HFF-Myc (cell line): ENCODE measurements at places on chromosomes 16 and 17.

GRCh38 chr17:13941781-13942180 is 127.5 kb upstream of the COX10 start:
- no peak for DNase-seq

DNA sequence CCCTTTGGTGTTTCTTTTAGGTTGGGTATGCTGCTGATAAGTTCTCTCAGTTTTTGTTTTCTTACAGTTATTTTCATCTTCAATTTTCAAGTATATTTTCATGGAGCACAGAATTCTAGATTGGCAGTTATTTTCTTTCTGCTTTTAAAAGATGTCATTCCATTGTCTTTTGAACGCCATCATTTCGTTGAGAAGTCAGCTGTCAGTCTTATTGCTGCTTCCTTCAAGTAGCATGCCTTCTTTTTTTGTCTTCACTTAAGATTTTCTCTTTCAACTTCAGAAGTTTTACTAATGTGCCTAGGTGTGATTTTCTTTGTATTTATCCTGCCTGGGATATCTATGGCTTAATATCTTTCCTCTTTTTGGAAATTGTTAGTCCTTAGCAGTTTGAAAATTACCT is 262.2 kb upstream of the PMFBP1 start:
- peak; percentile 33 for DNase-seq

DNA sequence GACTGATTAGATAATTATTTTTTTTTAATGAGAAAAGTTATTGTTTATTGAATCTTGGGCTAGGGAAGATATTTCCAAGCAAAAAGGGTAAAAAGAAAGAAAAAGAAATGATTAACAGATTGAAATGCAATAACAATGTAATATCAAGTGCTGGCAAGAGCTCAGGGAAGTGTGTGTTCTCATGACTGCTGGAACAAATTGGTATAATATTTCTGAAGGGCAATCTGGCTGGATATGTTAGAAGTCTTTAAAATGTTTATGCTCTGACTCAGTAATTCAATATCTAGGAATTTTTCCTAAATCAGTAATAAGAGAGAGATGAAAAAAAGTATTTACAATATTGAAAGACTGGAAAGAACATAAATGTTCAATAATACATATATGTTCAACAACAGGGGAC is 7.6 kb upstream of the ZNF624 start:
- DNase-seq = no peak

DNA sequence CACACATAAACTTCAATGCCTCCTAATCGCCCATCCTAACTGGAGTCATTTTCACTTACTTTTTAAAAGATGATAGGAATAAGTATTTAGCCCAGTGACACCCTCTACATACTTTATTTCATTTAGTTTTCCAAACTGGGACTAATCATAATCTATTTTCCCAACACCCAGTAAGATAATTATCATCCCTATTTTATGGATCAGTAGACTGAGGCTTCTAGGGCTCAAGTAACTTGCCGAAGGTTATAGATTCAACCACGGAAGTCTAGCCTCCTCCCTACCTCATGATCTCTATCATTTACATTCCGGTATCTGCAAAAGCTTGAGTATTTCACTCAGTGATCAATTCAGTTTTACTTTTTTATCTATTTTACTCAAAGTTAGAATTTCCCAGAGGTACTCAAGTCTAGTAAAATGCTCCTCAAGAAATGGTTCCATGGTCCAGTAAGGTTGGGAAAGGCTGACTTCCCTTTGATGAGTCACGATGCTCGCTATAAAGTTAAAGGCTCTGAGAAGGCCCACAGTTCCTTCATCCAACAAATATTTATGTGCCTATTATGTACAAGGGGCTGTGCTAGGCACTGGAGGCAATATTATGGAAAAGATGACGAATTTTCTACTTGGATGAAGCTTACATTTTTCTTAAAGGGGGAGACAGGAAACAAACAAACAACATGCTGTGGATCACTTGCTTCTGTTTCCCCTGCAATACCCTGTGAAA is 75.1 kb downstream of the TOX3 start:
- DNase-seq = no peak

DNA sequence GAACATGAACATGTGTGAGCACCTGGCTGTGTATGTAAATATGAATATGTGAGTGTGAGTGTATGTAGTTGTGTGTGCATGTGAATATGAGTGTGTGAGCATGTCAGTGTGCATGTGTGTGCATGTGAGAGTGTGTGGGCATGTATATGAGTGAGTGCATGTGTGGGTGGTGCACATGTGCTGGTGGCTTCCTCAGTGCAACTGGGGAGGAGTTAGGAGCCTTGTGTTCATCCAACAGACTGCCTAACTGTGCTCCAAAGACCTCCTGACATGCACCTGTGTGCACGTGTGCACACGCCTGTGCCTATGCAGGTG is 1.4 kb downstream of the TMEM235 start:
- DNase-seq = no peak

DNA sequence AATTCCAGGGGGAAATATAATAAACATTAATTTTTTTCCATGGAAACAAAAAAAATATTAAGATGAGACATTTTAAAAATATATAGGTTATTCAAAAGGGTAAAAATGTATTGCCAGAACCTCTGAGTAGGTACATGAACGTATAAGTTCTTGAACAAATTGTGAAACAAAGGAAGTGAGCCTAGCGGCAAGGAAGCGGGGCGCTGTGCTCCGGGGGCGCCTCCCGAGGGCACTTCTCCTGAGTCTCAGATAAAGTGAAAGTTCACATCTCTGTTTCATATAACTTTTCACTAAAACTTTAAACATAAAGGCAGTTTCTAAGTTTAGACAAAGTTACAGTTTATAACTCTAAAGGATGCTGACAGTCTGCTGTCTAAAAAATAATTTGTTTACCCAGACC is 52.3 kb downstream of the TNRC6C start:
- DNase-seq = no peak

DNA sequence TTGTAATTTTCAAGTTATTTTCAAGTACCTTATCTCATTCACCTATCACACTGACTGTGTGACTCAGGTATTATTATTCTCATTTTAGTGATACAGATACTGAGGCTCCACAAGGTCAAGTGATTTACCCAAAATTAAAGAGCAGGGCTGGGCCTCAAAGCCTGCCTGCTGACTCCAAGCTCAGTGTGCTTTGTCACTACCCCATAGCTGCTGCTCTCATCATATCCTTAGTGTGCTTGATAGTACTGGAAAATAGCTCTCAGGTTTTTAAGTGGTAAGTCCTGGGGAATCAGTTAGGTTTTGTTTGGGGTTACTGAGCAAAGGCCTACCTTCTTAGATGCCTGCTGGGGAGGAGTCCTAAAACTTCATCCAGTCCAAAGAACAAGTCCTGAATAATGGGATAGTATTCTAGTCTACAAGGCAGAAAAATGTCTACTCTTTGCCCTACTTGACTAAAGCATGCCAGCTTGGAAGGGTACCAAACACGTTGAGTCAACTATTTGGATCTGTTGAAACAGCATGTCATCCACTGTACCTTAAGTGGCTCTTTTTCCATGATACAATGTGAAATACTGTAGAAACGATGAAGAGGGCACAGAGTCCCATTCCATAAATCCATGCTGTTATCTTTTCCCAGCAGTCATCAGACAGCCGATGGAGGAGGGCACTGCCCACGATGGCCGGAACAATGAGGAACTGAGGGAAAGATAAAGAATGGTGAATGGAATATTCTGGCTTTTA is 10.7 kb downstream of the MMD start:
- no peak for DNase-seq

DNA sequence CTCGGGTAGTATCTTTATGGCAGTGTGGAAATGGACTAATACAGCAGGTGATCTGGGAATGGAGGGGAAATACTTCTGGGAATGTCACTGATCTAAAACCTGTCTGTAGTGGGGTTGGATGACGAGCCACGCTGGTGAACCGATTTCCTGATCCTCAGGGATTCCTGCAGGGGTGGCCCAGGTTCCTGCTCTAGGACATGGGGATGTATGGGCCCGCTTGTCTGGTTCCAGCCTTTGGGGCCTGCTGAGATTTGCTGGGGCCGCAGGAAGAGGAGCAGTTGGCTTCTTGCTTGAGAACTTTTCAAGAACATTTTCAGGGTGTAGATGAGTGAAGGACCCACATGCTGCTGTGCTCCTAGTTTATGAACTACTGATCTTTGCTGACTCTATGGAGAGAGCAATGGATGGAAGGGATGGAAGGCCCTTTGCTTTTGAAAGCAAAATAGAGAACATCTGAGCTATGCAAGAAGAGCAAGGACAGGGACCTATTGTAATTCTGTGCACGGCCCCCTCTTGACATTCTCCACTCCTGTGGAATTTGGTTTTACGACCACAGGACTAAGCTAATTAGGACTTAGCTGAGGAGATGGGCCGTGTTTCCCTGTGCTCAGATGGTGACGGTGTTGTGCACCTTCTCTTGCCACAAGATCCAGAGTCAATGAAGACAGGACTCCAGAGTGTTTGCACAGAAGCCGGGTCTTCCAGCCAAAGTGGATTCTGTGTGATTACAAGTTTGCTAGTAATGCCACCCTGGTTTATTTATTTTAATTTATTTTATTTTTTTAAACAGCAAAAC is 90.5 kb downstream of the SEC14L1 start:
- DNase-seq = no peak

DNA sequence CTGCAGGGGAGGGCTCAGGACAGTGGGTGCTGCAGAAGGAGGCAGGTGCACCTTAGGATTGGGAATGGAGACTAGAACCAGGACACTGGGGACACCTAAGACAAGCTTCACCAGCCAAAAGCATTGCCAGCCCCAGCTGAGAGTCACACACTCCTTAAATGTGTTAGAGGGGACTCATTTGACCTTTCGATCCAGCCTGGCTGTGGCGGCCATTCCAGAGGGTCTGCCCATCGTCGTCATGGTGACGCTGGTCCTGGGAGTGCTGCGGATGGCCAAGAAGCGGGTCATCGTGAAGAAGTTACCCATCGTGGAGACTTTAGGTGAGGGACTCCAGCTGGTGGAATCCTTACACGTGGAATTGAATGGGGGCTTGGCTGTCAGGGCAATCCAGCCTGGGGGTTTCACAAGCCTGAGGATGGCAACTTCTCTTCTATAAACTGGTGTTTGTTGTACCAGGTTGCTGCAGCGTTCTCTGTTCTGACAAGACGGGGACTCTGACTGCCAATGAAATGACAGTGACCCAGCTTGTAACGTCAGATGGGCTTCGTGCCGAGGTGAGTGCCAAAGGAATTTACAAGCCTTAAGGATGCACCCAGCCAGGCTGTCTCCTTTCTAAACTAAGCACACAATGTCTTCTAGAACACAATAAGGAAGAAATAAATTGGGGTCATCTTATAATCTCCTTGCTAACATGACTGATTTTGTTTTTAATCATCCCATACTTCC is 65.3 kb downstream of the MEAK7 start:
- DNase-seq = no peak

- DNase-seq = no peak
These were observed 89.0 kb downstream of the C17orf67 start for GRCh38 chr17:56744721-56745120.

- no peak for DNase-seq
These were observed 12.1 kb upstream of the TBX21 start for GRCh38 chr17:47720754-47721533.
